ENCODE measurements at places on chromosomes 3 and 15. TPM values are rescaled to one million over a fixed set of nuclear protein-coding genes. Genes with fewer than 3 reads are reported as not detected.
A peak's percentile ranks its signal among the peaks of the same experiment; 100 is the strongest.

TGM5 gene
- total RNA-seq, result not detected

VEPH1 gene
- not detected for total RNA-seq

CACNA1D gene
- not detected for total RNA-seq

SLC35A5 gene
- total RNA-seq, result 25.5 TPM

CD200R1 gene
- 30.1 TPM for total RNA-seq

HRG gene
- total RNA-seq, result not detected

GADL1 gene
- total RNA-seq, result not detected

ADAMTS17 gene
- total RNA-seq, result 4.7 TPM

C15orf61 gene
- total RNA-seq, result 9.5 TPM

GCSAM gene
- total RNA-seq, result 42.1 TPM

GP9 gene
- total RNA-seq, result not detected

DNA sequence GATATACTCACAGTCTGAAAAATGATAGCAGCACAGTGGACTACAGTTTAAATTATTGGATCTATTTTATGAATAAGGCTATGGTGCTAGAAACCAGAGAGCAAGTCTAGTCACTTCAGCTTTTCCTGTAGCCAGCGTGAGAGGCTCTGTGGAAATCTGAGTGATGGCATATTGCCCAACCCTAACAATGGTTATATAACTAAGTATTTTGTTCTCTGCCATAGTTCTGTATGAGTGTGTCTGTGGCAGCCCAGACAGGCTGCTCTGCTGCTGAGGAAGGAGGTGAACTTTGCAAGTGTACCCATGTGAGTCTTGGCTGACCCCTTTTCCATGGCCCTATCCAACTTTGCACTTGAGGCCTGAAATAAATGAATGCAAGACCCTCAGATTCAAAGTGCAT lies 105.7 kb downstream of the LRTM1 start:
- H3K36me3 ChIP-seq, result no peaks in the 10 kb centered on the region
- H3K27me3 ChIP-seq, result no peaks in the 10 kb centered on the region
- no peaks in the 10 kb centered on the region for H3K4me1 ChIP-seq
- H3K27ac ChIP-seq, result no peak overlapping the region
- H3K4me3 ChIP-seq, result no peak overlapping the region

DNA sequence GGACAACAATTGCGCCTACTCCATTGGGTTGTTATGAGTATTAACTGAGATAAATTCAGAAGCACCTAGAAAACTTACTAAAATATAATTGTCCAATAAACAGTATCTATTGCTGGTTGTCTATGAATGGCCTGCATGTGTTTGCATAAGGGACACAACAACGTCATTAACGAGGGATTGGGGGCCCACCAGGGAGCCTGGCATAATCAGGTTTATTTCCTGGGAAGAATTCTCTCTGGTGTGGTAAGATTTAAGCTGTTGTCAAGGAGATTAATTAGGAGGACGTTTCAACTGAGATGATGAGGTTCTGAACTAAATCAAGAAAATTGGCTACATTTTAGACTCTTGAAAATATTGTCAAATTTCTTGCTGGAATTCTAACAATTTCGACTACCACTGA lies 176.1 kb upstream of the CDIN1 start:
- DNase-seq, result no peak
- H3K27ac ChIP-seq, result no peak overlapping the region
- no peaks in the 10 kb centered on the region for H3K27me3 ChIP-seq
- H3K4me3 ChIP-seq, result no peak overlapping the region
- no peaks in the 10 kb centered on the region for H3K36me3 ChIP-seq

- no peak overlapping the region for H3K27ac ChIP-seq
- no peak for DNase-seq
- H3K4me1 ChIP-seq, result no peaks in the 10 kb centered on the region
- H3K4me3 ChIP-seq, result no peak overlapping the region
These were observed 767.5 kb downstream of the CADM2 start for GRCh38 chr3:85726241-85726640.

DNA sequence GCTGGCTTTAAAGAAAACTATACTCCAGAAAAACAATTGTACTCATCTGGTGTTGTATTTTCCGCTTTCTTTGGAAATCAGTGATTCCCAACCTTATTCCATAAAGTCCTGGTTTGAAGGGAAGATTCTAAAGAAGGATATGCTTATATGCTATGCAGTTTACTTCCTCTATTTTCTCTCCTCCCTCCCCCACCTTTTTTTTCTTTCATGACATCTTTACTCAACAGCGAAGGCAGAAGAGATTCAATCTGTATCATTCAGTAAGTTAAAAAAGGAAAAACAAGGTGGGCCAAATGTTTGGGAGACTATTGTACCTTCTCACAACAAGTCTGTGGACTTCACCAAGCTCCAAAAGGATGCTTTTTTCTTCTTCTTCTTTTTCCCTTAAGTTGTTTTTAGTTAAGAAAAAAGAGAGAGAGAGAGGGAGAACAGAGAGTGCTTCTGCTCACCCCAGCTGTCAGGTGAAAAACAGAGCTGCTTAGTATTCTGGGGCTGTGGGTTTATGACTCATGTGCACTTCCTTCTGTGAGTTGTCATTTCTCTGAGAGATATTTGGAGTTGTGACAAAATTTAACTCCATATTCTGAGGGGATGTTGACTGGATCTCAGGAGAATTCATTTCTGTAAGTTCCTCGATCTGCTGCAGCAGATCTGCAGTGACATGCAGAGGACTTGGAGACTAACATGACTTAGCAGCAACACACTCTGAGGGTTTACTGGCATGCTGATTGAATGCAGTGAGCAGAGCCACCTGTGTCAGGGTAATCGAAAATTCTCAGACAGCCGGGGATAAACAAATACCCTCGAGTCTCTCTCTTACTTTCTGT lies 70.7 kb downstream of the SSR3 start:
- H3K4me3 ChIP-seq, result peak overlapping the region; percentile 42
- no peaks in the 10 kb centered on the region for H3K27me3 ChIP-seq
- peak; percentile 64 for DNase-seq
- no peaks in the 10 kb centered on the region for H3K36me3 ChIP-seq
- H3K4me1 ChIP-seq, result peaks cover 43% of the 10 kb centered on the region

DNA sequence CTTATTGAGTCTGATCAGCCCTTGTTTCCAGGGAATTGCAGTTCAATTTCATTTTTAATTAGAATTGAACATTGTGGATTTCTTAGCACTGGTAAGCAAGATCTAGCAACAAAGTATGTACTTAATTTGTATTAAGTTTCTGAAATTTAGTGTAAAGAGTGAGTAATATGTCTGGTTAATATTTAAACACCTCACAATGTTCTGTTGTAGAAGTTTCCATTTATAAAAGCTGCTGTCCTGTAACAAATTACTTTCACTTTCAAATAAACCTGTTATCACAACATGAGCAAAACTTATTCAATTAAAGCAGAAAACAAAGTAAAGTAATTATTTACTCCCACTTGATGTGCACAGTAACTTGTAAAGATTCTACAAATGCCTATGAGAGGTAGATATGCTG lies 448.5 kb downstream of the NAALADL2 start:
- H3K36me3 ChIP-seq, result no peaks in the 10 kb centered on the region
- no peak overlapping the region for H3K27ac ChIP-seq
- no peak overlapping the region for H3K4me3 ChIP-seq
- no peaks in the 10 kb centered on the region for H3K4me1 ChIP-seq
- DNase-seq, result no peak

DNA sequence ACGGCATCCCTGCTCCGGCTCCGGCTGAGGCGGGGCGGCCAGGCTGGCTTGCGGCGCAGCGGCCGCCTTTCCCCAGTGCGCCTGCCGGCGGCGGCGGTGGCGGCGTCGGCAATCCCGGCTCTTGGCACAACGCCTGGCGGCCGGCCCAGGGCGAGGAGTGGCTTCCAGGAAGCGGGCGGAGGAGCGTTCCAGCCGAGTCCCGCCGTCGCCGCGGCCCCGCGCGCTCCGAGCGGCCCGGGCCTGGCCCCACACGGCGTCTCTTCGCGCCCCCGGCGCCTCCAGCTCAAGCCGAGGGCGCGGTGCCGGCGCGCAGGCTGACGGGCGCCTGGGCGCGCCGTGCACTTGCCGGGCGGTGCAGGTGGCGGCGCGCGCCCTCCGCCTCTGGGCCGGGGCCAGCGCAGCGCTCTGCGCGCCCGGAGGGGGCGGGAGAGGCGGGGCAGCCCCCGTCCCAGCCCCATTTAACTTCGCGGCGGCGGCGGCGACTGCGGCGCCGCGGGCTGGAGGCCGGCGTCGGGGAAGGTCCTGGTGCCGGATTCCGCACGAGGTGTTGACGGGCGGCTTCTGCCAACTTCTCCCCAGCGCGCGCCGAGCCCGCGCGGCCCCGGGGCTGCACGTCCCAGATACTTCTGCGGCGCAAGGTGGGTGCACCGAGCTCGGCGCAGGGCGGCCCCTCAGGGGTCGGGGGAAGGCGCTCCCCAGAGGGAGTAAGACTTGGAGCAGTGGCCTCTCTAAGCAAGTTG lies at the start of gene ADAMTSL3:
ADAMTSL3 (plus strand) TSS at position 485 of the 740 bp plus-strand sequence. CDS start 1,639 bp downstream, outside the sequence.
- peaks cover 5% of the 10 kb centered on the region for H3K27me3 ChIP-seq
- H3K27ac ChIP-seq, result no peak within 1 kb of the TSS
- H3K4me3 ChIP-seq, result no peak within 1 kb of the TSS
- no peaks in the 10 kb centered on the region for H3K4me1 ChIP-seq
- no peak for DNase-seq

GRCh38 chr3:13879946-13880810 lies at the start of gene WNT7A:
TSS of gene WNT7A (minus strand) at chr3:13880071. CDS start at chr3:13879816, 255 bp downstream.
- peak within 1 kb of the TSS; percentile 58 for H3K27ac ChIP-seq
- no peaks in the 10 kb centered on the region for H3K36me3 ChIP-seq
- no peaks in the 10 kb centered on the region for H3K27me3 ChIP-seq
- H3K4me3 ChIP-seq, result peak within 1 kb of the TSS; percentile 64
- peak; percentile 79 for DNase-seq
- H3K4me1 ChIP-seq, result peaks cover 20% of the 10 kb centered on the region

GRCh38 chr15:32668942-32669341 lies 27.4 kb downstream of the SCG5 start:
- H3K4me1 ChIP-seq, result no peaks in the 10 kb centered on the region
- no peaks in the 10 kb centered on the region for H3K27me3 ChIP-seq
- no peak for DNase-seq
- no peak overlapping the region for H3K27ac ChIP-seq
- no peak overlapping the region for H3K4me3 ChIP-seq
- no peaks in the 10 kb centered on the region for H3K36me3 ChIP-seq

DNA sequence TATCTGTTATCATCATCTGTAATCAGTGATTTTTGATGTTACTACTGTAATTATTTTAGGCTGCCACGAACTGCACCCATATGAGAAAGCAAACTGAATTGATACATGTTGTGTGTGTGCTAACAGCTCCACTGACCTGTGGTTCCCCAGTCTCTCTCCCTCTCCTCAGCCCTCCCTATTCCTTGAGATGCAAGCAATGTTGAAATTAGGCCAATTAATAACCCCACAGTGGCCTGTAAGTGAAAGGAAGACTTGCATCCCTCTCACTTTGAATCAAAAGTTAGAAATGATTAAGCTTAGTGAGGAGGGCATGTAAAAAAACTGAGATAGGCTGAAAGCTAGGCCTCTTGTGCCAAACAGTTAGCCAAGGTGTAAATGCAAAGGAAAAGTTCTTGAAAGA lies 218.6 kb upstream of the LRRFIP2 start:
- H3K27me3 ChIP-seq, result no peaks in the 10 kb centered on the region
- no peaks in the 10 kb centered on the region for H3K36me3 ChIP-seq
- H3K27ac ChIP-seq, result no peak overlapping the region
- H3K4me1 ChIP-seq, result no peaks in the 10 kb centered on the region
- no peak overlapping the region for H3K4me3 ChIP-seq
- DNase-seq, result no peak

- H3K36me3 ChIP-seq, result no peaks in the 10 kb centered on the region
- H3K27me3 ChIP-seq, result no peaks in the 10 kb centered on the region
- no peak overlapping the region for H3K4me3 ChIP-seq
- DNase-seq, result no peak
- H3K27ac ChIP-seq, result no peak overlapping the region
- no peaks in the 10 kb centered on the region for H3K4me1 ChIP-seq
These were observed 210.4 kb downstream of the MCTP2 start for GRCh38 chr15:94441760-94442159.
